B cell (primary cell): ENCODE measurements at places on chromosomes 7 and 10.

GRCh38 chr7:2870471-2870931 lies 26.4 kb upstream of the GNA12 start:
- peak overlapping the region; percentile 1 for H3K27ac ChIP-seq
- H3K4me3 ChIP-seq: peak overlapping the region; percentile 66
- H3K36me3 ChIP-seq: no peaks in the 10 kb centered on the region
- H3K4me1 ChIP-seq: peaks cover 20% of the 10 kb centered on the region

GRCh38 chr10:69797959-69798358 lies 3.7 kb upstream of the COL13A1 start:
- peaks cover 11% of the 10 kb centered on the region for H3K27me3 ChIP-seq
- H3K36me3 ChIP-seq: no peaks in the 10 kb centered on the region
- H3K27ac ChIP-seq: no peak overlapping the region
- H3K4me3 ChIP-seq: no peak overlapping the region

- H3K27me3 ChIP-seq: no peaks in the 10 kb centered on the region
- no peaks in the 10 kb centered on the region for H3K4me1 ChIP-seq
- DNase-seq: no peak
- no peak overlapping the region for H3K27ac ChIP-seq
- no peaks in the 10 kb centered on the region for H3K36me3 ChIP-seq
Measured at GRCh38 chr10:94012834-94013233, 19.1 kb downstream of the PLCE1 start.

DNA sequence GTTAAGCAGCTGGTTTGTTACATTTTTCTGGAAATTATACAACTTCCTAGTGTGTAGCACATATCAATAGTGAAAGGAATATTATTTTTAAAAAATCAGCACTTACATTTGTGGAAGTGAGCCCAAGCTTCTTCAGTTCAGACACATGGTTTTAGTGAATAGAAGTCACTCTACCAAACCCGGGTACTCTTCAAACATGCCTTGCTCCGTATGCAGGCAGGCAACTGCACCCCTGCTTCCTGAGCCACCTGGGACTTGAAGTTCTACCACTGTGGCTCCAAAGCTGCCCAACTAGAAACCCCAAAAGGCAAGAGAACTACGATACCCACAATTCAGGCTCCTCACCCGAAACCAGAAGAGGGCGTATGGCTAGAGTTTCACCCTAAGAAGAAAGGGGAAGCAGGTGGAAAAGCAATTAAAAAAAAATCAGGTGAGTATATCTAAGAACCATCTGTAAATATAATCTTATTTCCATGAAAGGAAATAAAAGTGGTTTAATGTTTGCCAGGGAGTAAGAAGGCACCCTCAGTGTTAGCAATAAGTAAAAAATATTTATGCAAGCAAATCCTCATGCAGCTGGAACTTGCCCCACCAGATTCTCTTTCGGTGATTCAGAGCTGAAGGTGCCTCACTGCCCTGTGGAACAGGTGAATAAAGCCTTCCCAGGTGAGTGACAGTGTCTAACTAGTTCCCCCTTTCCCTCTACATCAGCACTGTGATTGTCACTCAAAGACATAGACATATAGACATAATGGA lies at the start of gene MACC1:
TSS of gene MACC1 (minus strand) at position 192 of the 756 bp plus-strand sequence. CDS start 55,522 bp downstream, outside the sequence.
- DNase-seq: peak; percentile 93
- H3K27ac ChIP-seq: peak within 1 kb of the TSS; percentile 88
- H3K27me3 ChIP-seq: no peaks in the 10 kb centered on the region
- no peaks in the 10 kb centered on the region for H3K36me3 ChIP-seq
- H3K4me1 ChIP-seq: peaks cover 45% of the 10 kb centered on the region
- peak within 1 kb of the TSS; percentile 38 for H3K4me3 ChIP-seq

DNA sequence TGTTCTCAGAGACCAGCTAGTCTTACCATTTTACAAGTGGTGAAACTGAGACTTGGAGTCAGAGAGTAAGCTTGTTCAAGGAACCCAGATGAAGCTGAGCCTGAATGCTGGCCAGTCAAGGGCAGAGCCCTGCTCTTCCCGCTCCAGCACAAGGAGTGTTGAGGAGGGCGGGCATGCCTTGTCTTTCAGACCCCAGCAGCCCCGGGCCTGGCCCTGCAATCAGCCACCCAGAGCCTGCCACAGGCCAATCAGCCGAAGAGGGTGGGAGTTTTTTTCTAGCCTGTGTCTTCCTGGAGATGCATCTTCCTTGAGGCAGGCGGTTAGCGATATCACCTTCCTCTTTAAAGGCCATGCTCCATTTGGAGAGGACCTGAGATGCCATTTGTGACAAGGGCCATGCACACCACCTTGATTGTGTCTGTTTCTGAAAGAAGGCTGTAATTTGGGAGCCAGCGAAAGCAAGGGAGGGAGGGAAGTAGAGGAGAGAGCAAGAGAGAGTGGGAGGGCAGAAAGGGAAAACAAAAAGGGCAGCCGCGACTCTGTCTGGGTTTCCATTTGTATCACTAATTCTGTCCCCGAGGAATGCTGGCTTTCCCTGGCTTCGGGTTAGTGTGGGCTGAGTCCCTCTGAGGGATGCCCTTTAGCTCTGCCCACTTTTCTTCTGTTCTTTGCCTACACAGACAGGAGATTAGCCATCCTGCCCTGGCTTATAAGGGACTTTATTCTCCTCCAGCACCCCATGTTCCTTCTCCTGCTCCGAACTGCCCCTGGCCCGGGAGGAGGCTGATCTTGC lies 8.0 kb downstream of the CDH23 start:
- no peaks in the 10 kb centered on the region for H3K36me3 ChIP-seq
- H3K27me3 ChIP-seq: peaks cover 3% of the 10 kb centered on the region
- H3K4me1 ChIP-seq: no peaks in the 10 kb centered on the region
- no peak overlapping the region for H3K4me3 ChIP-seq

- DNase-seq: no peak
- H3K36me3 ChIP-seq: no peaks in the 10 kb centered on the region
- H3K27ac ChIP-seq: no peak overlapping the region
- no peaks in the 10 kb centered on the region for H3K4me1 ChIP-seq
Measured at GRCh38 chr7:36144189-36144588, 8.9 kb upstream of the EEPD1 start.

DNA sequence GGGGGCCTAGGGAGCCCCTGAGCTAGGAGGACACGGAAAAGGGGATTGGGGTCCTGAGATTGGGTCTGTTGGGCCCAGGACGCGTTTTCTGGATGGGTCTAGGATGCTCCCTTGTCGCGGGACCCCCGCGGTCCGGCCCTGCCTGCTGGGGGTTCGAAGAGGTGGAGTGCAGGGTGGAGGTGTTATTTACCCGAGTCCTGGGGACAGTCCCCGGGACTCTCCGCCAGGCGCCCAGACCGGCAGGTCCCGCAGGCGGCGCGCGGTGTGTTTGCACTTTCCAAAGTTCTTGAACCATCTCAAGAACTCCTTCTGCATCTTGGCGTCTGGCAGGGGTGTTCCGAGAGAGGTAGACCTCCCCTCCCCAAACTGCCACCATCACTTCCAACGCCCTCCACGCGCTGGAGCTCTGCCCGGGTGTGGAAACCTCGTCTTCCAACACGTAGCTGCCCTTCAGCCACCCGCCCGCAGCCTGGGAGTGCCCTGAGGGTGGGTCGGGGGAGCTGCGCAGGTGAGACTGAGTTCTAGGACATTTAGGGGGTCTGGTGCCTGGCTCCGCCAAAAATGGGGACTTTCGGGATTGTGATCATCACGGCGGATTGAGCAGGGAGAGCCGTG lies 569 bp downstream of the CAV1 start:
- H3K27ac ChIP-seq: no peak overlapping the region
- H3K4me1 ChIP-seq: peaks cover 27% of the 10 kb centered on the region
- H3K36me3 ChIP-seq: no peaks in the 10 kb centered on the region
- H3K27me3 ChIP-seq: peaks cover 42% of the 10 kb centered on the region
- peak; percentile 65 for DNase-seq

GRCh38 chr10:77673515-77674140 lies 36.0 kb upstream of the KCNMA1 start:
- no peaks in the 10 kb centered on the region for H3K27me3 ChIP-seq
- H3K27ac ChIP-seq: no peak overlapping the region
- H3K4me1 ChIP-seq: no peaks in the 10 kb centered on the region
- H3K4me3 ChIP-seq: no peak overlapping the region

DNA sequence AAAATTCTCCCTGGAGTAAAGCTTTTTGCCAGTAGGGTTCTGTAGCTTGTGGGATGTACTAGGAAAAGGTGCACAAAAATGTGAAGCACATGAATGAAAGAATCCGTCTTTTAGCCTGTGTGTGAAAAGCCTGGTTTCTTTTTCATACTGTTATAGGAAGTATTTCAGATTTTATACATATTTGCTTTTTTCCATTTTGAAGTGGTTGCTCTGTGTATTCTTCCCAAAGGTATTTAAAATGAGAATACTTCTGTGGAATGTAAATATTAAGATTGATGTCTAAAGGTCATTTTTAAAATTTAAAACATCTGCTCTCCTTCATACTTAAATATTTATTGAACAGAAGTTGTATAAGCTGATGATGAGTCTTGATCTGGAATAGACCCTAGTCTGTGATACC lies 96.8 kb downstream of the CDK14 start:
- H3K4me3 ChIP-seq: no peak overlapping the region
- no peak for DNase-seq
- H3K36me3 ChIP-seq: no peaks in the 10 kb centered on the region
- no peaks in the 10 kb centered on the region for H3K27me3 ChIP-seq
- peaks cover 17% of the 10 kb centered on the region for H3K4me1 ChIP-seq
- H3K27ac ChIP-seq: no peak overlapping the region

- H3K4me1 ChIP-seq: peaks cover 17% of the 10 kb centered on the region
- H3K4me3 ChIP-seq: no peak overlapping the region
- no peaks in the 10 kb centered on the region for H3K36me3 ChIP-seq
- H3K27ac ChIP-seq: no peak overlapping the region
Measured at GRCh38 chr10:13924040-13924725, 337.4 kb downstream of the PRPF18 start.

DNA sequence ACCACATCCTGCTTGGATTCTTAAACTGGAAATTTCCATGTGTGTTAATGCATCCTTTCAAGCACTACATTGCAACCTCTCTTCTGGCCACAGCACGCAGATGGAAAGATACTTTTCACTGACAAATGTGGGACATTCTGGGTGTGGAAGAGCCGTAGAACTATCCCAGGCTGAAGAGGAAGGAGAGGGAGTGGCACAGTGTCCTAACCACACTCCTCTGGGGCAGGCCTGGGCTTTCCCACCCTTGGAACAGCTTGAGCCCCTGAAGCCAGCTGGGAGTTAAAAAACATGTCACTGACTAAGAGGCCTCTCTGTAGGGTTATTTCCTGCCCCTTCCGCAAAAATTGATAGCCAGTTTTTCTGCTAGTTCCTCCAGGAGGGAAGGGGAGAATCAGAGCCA lies 34.0 kb upstream of the DNMBP start:
- DNase-seq: no peak
- H3K4me3 ChIP-seq: no peak overlapping the region
- H3K27ac ChIP-seq: no peak overlapping the region
